ENCODE measurements at places on chromosomes 2 and 18. TPM values are rescaled to one million over a fixed set of nuclear protein-coding genes. Genes with fewer than 3 reads are reported as not detected.

DNA sequence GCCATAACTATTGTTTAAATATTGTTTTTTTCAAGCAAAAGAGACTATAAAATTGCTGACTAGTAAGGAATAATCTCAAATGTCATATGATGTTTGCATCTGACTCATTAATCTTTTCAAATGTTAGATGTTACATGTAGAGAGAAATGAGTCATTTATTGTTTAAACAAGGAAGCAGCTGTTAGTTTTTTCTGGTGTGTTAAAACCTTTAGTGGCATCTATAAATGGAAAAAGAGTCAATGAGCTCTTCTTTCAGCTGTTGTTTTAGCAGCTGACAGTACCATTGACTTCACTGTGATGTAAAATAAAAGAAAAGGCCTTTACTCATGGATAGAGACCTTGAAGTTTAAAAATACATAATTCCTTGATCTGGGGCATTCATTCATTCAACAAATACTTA is 1.8 kb upstream of the KLHL41 start:
- DNase-seq, result no peak

- DNase-seq, result no peak
Measured at GRCh38 chr2:42456126-42456839, 37.5 kb downstream of the KCNG3 start.

DNA sequence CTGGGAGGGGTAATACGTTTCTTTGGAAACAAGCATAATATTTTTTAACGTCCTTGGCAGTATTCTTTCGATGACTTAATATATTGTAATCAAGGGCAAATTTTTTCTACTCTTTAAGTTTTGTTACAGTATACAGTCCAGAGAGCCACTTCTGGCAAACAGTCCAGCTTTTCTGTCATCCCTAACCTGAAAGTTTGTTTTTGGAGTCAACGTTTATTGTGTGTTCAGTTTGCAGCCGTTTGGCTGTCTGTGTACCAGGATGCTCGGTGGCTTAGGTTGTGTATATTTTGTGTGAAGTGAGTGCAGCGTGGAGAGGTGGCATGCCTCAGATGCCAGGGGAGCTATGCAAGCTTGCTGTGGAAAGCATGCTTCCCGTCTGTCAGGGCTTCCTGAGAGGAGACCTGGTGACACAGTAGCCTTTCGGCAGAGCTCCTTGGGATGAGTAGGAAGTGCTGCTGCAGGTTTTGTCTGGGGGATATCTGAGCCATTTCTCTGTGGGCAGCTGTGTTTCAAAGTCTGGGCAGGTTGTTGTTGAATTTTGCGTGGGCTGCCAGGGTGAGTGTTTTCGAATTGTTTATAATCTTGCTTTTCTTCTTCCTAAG is 14.7 kb downstream of the MAP3K20 start:
- DNase-seq, result no peak

GRCh38 chr2:199756743-199757142 is 94.2 kb downstream of the FTCDNL1 start:
- no peak for DNase-seq

- peak; percentile 43 for DNase-seq
Measured at GRCh38 chr2:22499082-22499839, 885.7 kb upstream of the KLHL29 start.

- DNase-seq, result no peak
Measured at GRCh38 chr2:128797937-128798336, 479.3 kb upstream of the HS6ST1 start.

GRCh38 chr2:50707196-50707595 is 324.7 kb downstream of the NRXN1 start:
- no peak for DNase-seq

DNA sequence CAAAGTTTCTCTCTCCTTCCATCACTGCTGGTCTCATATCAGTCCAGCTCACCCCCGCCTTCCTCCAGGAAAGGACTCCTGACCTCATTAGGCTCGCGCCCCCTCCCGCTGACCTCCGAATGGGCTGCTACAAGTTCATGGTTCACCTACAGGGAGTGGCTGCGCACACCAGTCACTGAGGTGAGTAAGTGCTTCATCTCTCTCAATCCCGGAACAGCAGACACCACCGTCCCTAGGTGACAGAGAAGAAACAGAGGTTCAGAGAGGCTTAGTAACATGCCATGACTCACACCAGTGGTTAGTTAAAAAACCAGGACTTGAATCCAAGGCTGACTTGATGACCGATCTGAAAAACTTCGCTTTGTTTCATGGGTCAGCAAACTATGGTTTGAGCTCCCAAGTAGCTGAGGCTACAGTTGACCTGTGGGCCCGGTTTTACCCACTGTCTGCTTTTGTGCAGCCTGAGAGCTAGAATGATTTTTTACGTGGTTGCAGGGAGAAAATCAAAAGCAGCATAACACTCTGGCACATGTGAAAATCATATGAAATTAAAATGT is 42.0 kb downstream of the ZFP36L2 start:
- DNase-seq, result no peak

The TMEM178A gene
- 3.3 TPM for total RNA-seq

The TRIB2 gene
- 32.2 TPM for total RNA-seq

The UGGT1 gene
- 35.1 TPM for total RNA-seq

The DYNAP gene
- total RNA-seq, result not detected

Measured in right cardiac atrium (tissue), 5 donors.